ENCODE measurements at places on chromosomes 1 and 21. TPM values are rescaled to one million over a fixed set of nuclear protein-coding genes. Genes with fewer than 3 reads are reported as not detected.
A peak's percentile ranks its signal among the peaks of the same experiment; 100 is the strongest.

Gene LDLRAD1
- polyA plus RNA-seq: 8.0 TPM

Gene PTGFR
- polyA plus RNA-seq: 0.68 TPM

Gene GBP2
- 89.2 TPM for polyA plus RNA-seq

- DNase-seq: no peak
- H3K4me3 ChIP-seq: no peak overlapping the region
- H3K4me1 ChIP-seq: no peaks in the 10 kb centered on the region
- H3K27ac ChIP-seq: peak overlapping the region; percentile 22
- no peaks in the 10 kb centered on the region for H3K27me3 ChIP-seq
These were observed 150.0 kb downstream of the PPP1R12B start for GRCh38 chr1:202498542-202498941.

Gene HSD3B2
- not detected for polyA plus RNA-seq

DNA sequence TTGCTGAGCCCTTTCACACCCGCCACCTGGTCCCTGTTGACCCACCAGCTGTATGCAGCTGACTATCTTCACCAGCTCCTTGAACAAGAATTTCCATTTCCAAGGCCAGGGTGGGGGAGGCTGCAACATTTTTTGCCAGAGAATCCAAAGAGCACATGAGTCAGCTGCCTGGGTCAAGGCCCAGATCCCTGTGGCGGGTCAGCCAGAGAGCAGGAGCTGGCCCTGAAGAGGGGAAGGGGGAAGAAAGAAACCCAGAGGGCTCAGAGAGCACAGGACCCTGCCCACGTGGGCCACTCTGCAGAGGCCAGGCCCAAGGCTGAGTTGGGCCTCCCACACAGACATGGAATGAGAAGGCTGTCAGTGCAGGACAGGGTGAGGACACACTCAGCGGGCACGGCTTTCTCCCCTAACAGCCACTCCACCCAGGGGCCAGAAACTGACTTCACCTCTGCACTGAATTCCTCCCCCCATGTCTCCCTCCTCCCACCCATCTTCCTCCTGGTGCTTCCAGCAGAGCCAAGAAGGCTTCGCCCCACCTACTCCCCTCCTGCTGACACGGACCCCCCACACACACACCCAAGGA is 28.9 kb downstream of the S100A6 start:
- H3K27me3 ChIP-seq: no peaks in the 10 kb centered on the region
- peak overlapping the region; percentile 9 for H3K27ac ChIP-seq
- H3K4me1 ChIP-seq: peaks cover 3% of the 10 kb centered on the region
- DNase-seq: peak; percentile 97
- H3K4me3 ChIP-seq: no peak overlapping the region

Gene GJA9
- polyA plus RNA-seq: 0.05 TPM

Gene MEX3A
- 1.00 TPM for polyA plus RNA-seq

- H3K27me3 ChIP-seq: no peaks in the 10 kb centered on the region
- H3K4me1 ChIP-seq: peaks cover 27% of the 10 kb centered on the region
- H3K4me3 ChIP-seq: no peak overlapping the region
- no peak for DNase-seq
- H3K27ac ChIP-seq: no peak overlapping the region
- H3K36me3 ChIP-seq: peaks cover 3% of the 10 kb centered on the region
These were observed 648.9 kb downstream of the SMYD3 start for GRCh38 chr1:245858022-245858721.

Gene BNIPL
- 1.9 TPM for polyA plus RNA-seq

Gene TIE1
- polyA plus RNA-seq: 31.9 TPM

Gene GNG4
- polyA plus RNA-seq: 0.11 TPM

DNA sequence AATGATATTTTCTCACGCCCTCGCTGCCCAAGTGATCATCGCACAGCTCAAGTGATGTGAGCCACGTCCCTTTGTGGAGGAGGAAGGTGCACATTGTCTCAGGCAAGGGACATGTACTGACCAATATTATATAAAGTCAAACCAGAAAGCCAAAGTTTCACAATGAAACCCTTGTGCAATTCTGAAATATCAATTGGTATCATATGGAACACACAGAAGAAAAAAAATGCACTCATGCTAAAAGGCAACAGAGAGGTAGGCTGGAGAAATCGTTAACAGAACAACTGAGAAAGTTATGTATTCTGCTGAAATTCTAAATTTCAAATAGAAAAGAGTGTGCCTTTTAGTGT is 1.9 kb downstream of the JAM2 start:
- H3K27me3 ChIP-seq: peaks cover 4% of the 10 kb centered on the region
- H3K4me1 ChIP-seq: no peaks in the 10 kb centered on the region
- no peaks in the 10 kb centered on the region for H3K36me3 ChIP-seq
- no peak overlapping the region for H3K4me3 ChIP-seq
- peak; percentile 31 for DNase-seq
- H3K27ac ChIP-seq: no peak overlapping the region

Gene ADAM30
- not detected for polyA plus RNA-seq

Gene NEK2
- 0.97 TPM for polyA plus RNA-seq

DNA sequence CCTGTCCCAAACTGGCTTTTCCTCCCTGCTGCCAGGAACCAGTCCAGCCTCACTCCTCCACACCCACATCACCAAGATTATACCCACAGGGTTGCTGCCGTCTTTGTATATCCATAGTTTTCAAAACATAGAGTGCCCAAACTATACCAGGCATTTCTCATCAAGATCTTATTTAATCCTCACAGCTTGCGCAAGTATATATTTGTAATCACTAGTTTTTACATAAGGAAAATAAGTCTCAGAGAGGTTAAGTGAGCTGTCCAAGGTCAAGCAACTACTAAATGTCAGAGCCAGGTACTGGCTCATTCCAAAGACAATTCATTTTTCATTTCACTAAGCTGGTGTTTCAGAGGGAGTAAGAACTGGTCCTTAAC is 34.9 kb upstream of the ZNF362 start:
- no peaks in the 10 kb centered on the region for H3K4me1 ChIP-seq
- no peak overlapping the region for H3K4me3 ChIP-seq
- no peaks in the 10 kb centered on the region for H3K27me3 ChIP-seq
- H3K36me3 ChIP-seq: no peaks in the 10 kb centered on the region
- no peak overlapping the region for H3K27ac ChIP-seq

DNA sequence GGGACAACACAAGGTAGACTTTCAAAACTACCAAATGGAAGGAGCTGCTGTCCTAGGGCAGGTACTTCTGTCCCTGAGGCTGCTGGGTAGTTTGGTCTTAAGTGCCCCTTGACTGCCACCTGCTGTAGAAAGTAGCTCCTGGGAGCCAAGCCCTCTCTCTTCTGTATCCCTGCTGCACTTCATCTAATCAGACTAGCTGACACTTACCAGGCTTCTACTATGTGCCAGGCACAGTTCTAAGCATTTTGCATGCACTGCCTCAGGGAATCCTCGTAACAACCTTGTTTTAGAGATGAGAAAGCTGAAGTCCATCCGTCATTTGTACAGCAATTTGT is 15.9 kb upstream of the SRSF4 start:
- H3K4me1 ChIP-seq: peaks cover 2% of the 10 kb centered on the region
- peaks cover 7% of the 10 kb centered on the region for H3K36me3 ChIP-seq
- no peak overlapping the region for H3K27ac ChIP-seq
- DNase-seq: no peak

- H3K27ac ChIP-seq: no peak overlapping the region
- no peaks in the 10 kb centered on the region for H3K36me3 ChIP-seq
- no peaks in the 10 kb centered on the region for H3K27me3 ChIP-seq
- no peak for DNase-seq
These were observed 383.3 kb upstream of the KAZN start for GRCh38 chr1:14215151-14215550.

GRCh38 chr1:160534823-160535605 is 12.0 kb upstream of the SLAMF6 start:
- no peaks in the 10 kb centered on the region for H3K4me1 ChIP-seq
- H3K4me3 ChIP-seq: no peak overlapping the region
- no peak overlapping the region for H3K27ac ChIP-seq
- no peak for DNase-seq
- H3K36me3 ChIP-seq: no peaks in the 10 kb centered on the region

DNA sequence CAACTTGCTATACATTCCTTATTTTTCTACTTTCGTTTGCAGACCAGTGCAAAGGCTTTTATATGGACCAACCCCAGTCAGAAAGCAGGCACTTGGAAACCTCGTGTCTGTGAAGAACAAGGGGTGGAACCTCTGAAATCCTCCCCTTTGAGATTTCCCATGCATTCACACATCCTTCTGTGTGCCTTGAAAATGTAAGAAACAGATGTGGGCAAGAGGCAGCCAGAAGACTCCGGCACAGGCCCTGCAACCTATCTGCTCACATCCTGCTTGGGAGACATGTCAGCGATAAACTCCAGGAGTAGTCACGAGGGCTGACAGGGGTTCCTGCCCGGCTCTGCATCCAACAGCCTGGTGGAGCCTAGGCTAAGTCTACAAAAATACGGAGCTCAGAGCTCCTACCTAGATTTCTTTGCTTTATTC is 42.5 kb downstream of the ETS2 start:
- H3K4me3 ChIP-seq: no peak overlapping the region
- peak; percentile 64 for DNase-seq
- H3K4me1 ChIP-seq: peaks cover 14% of the 10 kb centered on the region
- no peaks in the 10 kb centered on the region for H3K36me3 ChIP-seq
- H3K27me3 ChIP-seq: no peaks in the 10 kb centered on the region

DNA sequence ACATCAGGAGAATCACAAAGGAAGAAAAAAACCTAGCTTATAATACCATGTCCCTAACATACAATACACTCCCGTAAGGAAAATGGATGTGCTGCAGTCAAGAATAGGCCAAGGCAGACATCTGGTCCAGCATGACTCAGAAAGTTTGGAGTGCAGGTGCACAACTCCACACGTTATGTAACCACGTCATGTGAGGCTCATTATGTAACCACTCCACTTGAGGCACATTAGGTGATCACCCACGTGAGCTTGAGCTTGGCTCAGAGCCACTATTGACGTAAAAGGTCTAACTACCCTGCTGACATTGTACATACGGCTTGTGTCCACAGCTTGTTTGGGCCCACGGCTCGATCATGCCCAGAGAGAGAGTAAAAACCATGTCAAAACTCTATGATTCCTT is 99.8 kb upstream of the C1orf21 start:
- no peak for DNase-seq
- H3K4me1 ChIP-seq: no peaks in the 10 kb centered on the region
- H3K27me3 ChIP-seq: no peaks in the 10 kb centered on the region
- H3K36me3 ChIP-seq: no peaks in the 10 kb centered on the region

DNA sequence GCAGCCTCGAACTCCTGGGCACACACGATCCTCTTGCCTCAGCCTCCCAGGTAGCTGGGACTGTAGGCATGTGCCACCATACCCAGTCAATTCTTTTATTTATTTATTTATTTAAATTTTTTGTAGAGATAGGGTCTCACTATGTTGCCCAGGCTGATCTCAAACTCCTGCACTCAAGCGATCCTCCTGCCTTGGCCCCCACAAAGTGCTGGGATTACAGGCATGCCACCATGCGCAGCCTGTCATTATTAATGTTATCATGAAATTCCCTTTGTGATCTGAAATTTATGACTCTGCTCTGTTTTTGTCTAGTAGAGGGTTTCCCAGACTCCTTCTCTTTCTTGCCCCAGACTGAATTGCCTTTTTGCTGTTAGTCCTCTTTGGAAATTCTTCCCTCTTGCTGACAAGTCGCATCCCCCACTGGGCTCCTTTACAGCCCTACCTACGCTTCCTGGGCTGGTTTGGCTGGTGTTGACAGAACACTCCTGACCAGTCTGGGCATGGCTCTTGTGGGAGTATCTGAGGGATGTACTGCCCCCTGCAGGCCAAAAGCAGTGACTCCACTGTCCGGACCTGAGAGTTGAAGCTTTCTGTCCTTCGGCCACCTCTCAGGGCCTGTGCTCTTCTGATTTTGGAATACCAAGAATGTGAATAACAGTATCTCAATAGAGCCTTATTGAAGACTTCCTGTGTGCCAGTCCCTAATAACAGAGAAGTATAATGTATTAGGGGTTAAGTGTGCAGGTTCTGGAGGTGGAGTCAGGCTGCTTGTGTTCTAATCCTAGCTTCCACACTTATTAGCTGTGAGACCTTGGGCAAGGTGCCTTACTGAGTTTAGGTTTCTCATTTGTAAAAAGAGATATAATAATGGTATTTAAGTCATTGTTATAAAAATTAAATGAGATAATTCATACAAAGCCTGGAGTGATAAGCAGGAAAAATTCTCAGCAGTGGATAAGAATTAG is 28.2 kb downstream of the TCEANC2 start:
- peak; percentile 34 for DNase-seq
- H3K36me3 ChIP-seq: no peaks in the 10 kb centered on the region
- no peak overlapping the region for H3K4me3 ChIP-seq

DNA sequence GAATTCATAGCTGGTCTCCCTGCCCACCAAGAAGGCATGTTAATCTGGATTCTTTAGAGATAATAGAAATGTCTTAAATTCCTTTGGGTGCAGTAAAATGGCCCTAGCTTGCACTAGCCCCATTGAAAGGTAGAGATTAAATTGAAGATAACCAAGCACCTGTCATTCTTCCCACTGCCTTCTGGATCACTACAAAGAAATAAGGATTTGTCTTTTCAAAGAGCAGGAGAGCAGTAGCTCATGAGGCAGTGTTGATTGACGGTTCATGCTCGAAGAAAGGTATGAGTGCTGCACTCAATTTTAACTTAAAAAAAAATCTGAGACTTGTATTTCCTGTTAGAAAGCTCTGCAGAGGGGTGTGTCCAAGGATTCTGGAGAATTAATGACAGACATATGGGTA is 74.9 kb upstream of the F3 start:
- H3K27me3 ChIP-seq: no peaks in the 10 kb centered on the region
- no peak overlapping the region for H3K4me3 ChIP-seq
- no peak for DNase-seq
- H3K4me1 ChIP-seq: no peaks in the 10 kb centered on the region

Gene PRAMEF8
- not detected for polyA plus RNA-seq
